NCI-H1417 treated with DMSO at 0.1 percent for 48 hours (cell line): ENCODE measurements at places on chromosomes 2 and 18.

- DNase-seq, result no peak
Measured at GRCh38 chr18:67117804-67118203, 398.7 kb downstream of the DSEL start.

GRCh38 chr18:49931760-49932159 is 118.4 kb upstream of the ACAA2 start:
- no peak for DNase-seq

DNA sequence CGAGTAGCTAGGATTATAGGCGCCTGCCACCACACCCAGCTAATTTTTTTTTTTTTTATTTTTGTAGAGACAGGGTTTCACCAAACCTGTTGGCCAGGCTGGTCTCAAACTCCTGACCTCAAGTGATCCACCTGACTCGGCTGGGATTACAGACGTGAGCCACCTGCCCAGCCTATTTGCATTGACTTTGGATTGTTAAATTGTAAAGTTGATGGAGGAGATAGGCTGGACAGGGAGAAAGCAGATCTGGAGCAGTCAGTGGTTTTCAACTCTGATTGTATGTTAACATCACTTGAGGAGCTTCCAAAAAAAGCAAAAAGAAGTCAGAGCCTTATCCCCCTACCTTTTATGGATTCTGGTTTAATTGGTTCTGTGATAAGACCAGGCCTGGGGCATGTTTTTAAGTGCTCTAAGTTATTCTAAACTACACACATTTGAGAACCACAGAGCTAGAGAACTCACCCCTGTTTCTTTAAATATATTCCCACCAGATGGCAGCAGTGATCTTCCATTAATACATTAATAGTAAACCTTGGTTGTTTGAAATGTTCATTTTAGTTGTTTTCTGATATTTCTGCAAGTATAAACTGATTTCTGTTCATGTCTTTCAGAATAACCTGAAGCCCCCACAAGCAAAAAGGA is 7.5 kb downstream of the C2orf49 start:
- DNase-seq, result no peak

DNA sequence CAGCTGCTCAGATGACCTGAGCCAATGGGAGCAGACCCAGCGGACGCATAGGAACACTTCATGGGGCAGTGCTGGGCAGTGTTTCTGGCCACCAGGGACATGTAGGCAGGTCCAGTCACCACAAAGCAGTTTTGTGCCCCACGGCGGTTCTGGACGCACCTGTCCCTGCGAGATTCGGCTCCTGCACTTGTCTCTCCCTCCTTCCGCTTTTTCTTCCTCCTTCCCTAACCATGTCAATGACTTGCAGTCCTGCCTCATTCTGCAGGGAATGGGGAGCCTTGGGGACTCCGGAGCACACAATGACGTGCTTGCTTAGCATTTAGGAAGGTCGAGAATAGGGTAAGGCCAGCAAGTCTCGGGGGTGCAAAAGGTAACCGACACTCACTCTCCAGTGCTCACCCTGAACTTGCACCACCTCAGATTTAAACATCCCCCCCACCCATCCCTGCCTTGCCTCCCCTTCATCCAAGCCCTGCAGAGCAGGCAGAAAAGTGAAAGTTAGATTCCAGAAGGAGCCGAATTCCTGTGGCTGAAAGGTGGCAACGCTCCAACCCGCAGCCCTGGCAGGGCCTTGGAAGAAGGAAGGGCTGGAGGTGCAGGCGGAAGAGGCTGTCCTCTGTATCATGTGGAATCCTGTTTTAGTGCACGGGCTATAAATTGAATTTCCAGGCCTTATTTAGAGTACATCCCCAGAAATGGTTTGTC is 40.5 kb upstream of the ATG16L1 start:
- DNase-seq, result no peak

DNA sequence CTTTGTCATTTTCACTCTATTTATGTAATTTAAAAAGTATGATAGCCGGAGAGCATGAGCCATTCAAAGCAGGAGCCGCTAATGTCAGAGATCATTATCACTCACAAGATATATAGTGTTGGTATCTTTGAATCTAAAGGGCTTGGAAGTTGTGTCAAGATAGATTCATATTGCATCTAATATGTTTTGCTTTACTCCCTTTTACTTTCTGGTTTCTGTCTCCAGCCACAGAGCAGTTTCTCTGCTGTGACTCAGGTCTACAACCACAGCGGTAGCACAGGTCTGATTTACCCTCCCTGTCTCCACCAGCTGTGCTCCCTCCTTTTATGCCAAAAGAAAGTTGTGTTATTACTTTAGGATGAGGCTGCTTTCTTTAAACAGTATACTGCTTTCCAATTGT is 424.0 kb downstream of the ARHGAP15 start:
- no peak for DNase-seq

GRCh38 chr2:53842891-53843290 is 16.9 kb downstream of the GPR75 start:
- DNase-seq, result no peak

GRCh38 chr2:54457323-54458023 is 1.3 kb downstream of the SPTBN1 start:
- no peak for DNase-seq

- no peak for DNase-seq
Measured at GRCh38 chr2:111194835-111195621, 74.3 kb downstream of the BCL2L11 start.

DNA sequence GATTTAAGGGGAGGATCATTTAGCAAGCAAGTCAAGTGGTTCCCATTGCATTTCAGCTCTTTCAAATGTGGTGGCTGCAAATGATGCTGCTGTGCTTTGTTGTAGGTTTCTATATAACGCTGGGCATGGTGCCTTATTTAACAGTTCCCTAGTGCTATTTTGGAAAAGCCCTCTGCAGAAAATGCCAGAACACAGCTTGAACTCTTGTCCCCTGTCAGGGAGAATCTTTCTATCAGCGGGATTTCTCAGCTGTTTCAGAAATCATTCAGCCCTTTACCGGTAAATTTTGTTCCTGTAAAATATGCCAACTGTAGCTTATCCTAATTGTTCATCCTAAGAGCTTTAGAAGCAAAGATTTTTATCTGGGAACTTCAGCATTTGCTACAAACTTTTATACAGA is 77.8 kb upstream of the DTNA start:
- DNase-seq, result no peak

- no peak for DNase-seq
Measured at GRCh38 chr2:238864207-238865014, 16.5 kb downstream of the TWIST2 start.

- DNase-seq, result no peak
Measured at GRCh38 chr18:49648811-49649210, 87.0 kb downstream of the LIPG start.

- no peak for DNase-seq
Measured at GRCh38 chr18:14029512-14029911, 102.7 kb downstream of the ZNF519 start.

- DNase-seq, result no peak
Measured at GRCh38 chr2:132462236-132462635, 45.6 kb downstream of the GPR39 start.

DNA sequence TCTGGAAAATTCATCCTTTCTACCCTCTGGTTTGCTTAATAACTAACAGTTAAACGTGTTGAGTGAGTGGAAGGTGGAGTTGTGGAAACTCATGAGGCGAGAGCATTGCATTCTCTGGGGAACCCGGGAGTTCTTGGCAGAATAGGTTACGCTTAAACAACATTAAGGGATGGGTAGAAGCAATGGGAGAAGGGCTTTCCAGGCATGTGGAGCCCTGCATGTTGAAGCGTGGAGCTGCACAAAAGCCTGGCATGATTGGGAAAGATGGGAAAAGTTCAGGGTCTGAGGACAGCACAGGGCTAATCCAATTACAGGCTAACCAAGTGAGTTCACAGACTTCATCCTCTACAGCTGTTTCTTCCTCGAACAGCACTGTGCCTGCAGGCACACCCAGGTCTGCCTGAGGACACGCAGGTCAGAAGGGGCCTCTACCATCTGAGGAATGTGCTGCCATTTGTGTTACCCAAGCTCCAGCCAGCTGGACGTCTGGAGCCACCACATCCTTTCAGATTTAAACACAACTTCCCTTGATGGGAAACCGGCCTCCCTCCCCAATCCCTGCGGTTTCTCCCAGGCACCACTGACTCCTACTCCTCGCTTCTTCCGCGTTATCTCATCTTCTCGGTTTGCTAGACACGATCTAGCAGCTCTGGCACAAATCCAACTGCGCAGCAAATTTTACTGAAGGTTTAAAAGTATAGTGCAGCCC is 164.2 kb downstream of the ANTXR1 start:
- DNase-seq, result no peak

GRCh38 chr2:171432969-171433762 is 624 bp downstream of the METTL8 start:
- no peak for DNase-seq

DNA sequence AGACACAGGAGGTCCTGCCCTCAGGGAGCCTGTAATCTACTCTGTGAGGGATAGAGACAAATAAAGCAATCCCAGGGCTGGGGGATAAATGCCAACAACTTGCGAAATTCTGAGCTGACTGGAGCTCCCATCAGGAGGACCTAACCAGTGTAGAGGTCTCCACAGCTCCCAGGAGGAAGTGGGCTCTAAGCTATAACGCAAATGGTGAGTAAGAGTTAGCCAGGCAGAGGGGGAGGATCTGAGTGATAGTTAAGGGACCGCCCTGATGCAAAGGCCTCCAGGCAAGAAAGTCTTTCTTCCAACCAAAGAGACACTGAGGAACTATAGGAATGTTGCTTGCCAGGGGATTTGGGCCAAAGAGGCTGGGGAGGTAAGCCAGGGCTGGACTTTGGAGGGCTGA is 16.0 kb upstream of the ZNF532 start:
- no peak for DNase-seq

- no peak for DNase-seq
Measured at GRCh38 chr2:241011296-241011600, 12.8 kb downstream of the SNED1 start.

- no peak for DNase-seq
Measured at GRCh38 chr2:56239437-56239836, 55.6 kb downstream of the CCDC85A start.

- DNase-seq, result no peak
Measured at GRCh38 chr2:220046507-220046906, 419.1 kb downstream of the SLC4A3 start.

DNA sequence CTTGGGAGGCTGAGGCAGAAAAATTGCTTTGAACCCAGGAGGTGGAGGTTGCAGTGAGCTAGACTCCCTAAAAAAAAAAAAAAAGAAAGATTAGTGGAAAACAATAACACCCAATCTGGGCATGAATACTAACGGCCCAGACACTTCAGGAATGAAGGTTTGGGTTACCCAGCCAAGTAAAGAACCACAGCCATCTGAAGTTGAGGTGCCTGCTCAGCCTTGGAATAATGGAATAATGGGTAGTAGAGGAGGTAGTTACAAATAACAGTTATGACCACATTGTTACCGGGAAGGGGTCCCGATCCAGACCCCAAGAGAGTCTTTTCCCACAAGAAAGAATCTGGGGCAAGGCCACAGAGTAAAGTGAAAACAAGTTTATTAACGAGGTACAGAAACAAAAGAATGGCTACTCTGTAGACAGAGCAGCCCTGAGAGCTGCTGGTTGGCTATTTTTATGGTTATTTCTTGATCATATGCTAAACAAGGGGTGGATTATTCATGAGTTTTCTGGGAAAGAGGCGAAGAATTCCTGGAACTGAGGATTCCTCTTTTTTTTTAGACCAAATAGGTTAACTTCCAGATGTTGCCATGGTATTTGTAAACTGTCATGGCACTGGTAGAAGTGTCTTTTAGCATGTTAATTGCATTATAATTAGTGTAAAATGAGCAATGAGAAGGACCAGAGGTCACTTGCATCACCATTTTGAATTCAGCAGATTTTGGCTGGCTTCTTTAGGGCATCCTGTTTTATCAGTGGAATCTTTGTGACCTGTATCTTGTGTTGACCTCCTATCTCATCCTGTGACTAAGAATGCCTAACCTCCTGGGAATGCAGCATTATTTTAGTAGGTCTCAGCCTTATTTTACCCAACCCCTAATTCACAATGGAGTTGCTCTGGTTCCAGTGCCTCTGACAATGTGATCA is 96.2 kb upstream of the HAAO start:
- DNase-seq, result no peak

DNA sequence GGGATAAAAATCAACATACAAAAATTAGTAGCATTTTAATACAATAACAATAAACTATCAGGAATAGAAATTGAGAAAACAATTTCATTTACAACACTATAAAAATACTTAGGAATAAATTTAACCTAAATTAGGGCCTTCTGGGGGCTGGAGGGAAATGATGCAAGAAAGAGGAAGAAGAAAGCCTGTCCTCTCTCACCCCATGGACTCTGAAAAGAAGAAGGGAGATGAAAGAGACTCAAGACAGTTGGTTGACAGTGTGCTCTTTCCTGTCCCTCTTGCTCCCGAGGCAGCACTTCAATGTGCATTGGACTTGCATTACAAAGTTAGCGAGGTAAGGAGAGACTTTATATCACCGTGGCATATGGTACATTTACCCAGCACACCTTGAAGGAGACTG is 88.5 kb downstream of the VAPA start:
- DNase-seq, result no peak

GRCh38 chr2:10120877-10121574 is 1.5 kb upstream of the RRM2 start:
- no peak for DNase-seq

GRCh38 chr2:96906729-96907114 is 36.8 kb upstream of the SEMA4C start:
- DNase-seq, result no peak

DNA sequence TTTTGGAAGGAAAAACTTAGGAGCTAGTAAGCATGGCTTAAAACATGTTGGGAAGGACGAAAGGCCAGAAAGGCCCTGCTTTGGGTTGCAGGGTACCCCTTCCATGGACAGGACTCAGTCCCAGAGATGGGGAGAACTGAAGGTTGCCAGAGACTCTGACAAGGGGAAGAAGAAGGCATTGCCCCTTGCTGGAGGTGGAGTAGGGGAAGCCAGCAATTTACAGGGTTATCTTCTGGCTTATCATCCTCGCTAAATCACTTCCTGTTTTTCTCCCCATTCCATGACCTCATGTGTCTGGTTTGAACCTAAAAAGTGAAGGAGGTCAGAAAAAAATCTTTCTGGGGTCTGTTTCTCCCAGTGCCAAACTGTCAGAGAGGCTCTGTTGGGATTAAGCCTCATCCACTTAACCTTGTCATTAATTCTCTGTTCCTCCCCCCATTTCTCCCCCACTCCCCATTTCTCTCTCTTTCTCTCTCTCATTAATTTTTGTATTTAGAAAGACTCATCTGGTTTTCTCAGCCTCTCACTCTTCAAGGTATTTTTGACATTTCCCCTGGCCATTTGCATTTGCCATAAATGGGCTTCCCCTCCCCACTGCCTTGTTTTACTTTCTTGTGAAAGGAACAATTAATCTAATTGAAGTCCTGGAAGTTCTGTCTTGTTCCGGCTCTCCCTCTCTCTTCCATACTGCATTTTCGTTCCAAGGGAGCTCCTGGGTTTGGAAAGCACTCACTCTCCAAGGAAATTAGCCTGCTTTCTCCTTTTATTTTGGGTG is 17.4 kb downstream of the NRP2 start:
- no peak for DNase-seq

DNA sequence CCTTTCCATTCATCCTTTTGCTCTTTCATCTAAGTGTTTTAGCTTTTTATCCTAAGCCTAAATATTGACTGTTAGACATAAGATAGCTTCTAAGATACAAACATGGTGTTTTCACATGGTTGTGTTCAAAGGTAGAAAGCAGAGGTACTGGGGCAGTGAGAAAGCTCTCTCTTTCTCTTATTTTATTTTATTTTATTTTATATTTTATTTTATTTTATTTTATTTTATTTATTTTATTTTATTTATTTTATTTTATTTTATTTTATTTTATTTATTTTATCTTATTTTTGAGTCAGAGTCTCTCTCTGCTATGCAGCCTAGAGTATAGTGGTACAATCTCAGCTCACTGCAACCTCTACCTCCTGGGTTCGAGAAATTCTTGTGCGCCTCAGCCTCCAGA is 287.2 kb downstream of the IKZF2 start:
- no peak for DNase-seq
